ENCODE measurements at places on chromosomes 11 and 22.

GRCh38 chr11:35180317-35181233 lies 41.6 kb downstream of the CD44 start:
- no peak for DNase-seq

GRCh38 chr11:119263352-119263940 lies 53.5 kb downstream of the MCAM start:
- no peak for DNase-seq

GRCh38 chr22:27139935-27140511 lies 482.6 kb downstream of the MIAT start:
- DNase-seq = no peak

GRCh38 chr22:46650078-46650810 lies 30.1 kb downstream of the GRAMD4 start:
- no peak for DNase-seq

DNA sequence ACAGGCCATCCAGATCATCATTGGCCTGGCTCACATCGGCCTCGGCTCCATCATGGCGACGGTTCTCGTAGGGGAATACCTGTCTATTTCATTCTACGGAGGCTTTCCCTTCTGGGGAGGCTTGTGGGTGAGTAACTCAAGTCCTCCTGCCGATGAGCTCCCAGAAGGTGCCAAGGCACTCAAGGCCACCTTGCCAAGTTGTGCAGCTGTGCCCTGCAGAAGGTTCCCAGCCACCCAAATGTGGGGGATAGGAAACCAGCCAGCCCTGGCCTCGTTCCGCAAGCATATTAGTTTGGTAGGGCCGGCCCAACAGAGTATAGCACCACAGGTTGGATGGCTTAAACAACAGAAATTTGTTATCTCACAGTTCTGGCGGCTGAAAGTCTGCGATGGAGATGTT lies 4.0 kb downstream of the MS4A8 start:
- DNase-seq = no peak

- no peak for DNase-seq
Observed at GRCh38 chr22:45238076-45238956, 2.4 kb downstream of the KIAA0930 start.

DNA sequence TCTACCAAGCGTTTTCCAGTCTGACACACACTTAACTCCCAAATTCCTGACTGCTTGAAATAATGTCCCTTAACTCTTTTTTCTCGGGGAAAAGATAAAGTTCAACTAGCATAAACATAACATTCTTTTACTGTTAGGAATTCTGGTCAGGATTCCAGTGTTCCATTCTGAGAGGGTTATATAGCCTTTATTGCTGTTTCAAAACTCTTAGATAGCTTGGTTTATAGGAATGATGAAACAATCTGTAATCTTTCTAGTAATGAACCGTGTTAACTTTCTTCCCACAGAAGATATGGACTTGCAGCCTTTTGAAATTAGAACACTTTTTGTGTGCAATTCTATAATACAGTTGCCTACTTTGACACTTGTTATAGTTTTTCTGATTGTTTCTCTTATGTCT lies 8.6 kb downstream of the REXO2 start:
- DNase-seq = no peak

- no peak for DNase-seq
Observed at GRCh38 chr11:75199412-75199955, 41.1 kb upstream of the TPBGL start.

DNA sequence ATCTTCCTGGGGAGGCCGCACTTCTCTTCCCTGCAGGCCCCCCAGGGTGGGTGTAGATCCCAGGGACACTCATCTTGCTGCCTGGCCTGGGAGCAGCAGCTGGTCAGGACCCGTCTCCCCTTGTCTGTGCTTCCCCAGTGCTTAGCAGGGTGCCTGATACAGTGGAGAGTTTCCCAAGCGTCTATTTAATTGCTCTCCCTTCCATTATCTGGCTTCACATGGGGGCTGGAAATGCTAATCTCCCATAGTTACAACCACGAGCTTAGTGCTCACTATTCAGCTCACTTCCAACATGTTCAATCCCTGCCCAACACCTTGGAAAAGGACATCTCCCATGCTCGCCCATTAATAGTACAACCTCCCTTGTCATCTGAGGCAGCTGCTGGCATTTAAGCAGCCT lies 100.5 kb downstream of the DSCAML1 start:
- no peak for DNase-seq

DNA sequence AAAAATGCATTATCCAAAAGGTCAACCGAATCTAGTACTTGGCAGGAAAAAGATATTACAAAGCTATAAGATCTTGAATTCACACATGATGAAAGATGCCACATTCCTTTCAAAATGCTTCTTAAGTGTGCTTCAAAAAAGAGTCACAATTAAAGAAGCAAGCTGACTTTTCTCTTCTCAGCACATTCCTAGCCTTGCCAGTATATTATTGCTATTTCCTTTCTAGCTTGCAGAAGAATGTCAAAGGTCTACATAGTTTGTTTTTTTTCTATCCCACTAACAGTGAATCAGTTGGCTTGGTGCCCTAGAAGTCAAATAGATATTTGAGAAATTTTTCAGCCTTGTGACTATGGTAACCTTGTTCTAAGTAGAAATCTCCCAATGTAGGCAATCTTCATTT lies 56.8 kb downstream of the GUCY1A2 start:
- DNase-seq = no peak

DNA sequence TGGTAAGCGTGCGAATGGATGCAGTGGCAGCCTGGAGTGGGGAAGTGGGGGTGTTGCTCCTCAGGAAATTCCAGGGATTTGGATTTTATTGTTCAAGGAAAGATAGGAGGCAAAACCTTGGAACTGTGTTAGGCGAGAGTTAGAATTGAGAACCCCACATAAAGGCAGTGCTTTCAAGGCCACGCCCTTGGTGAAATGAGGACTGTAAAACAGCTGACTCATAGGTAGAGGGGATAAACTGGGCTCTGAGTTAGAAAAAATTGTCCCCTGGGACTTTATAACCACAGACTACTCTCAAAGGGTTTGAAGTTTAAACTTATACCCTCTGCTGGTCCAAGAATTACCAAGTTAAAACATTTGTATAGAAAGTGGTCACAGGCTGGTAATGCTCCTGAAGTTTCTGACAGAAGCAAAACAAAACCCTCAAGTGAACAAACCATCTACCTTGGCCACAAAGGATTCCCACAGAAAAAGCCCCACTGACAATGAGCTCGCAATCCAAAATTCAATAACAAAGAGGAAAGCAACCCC lies 250.3 kb upstream of the TBCEL start:
- no peak for DNase-seq

GRCh38 chr22:23791738-23792645 lies 5.2 kb downstream of the SMARCB1 start:
- DNase-seq = no peak

- DNase-seq = no peak
Observed at GRCh38 chr11:863023-863909, 20.6 kb downstream of the TSPAN4 start.

GRCh38 chr11:12744826-12745502 lies 70.7 kb downstream of the TEAD1 start:
- no peak for DNase-seq

- DNase-seq = no peak
Observed at GRCh38 chr22:50227579-50228215, 17.1 kb downstream of the TUBGCP6 start.

Data from neuronal stem cell (in vitro differentiated cells).